ENCODE measurements at places on chromosomes 12 and 14.

DNA sequence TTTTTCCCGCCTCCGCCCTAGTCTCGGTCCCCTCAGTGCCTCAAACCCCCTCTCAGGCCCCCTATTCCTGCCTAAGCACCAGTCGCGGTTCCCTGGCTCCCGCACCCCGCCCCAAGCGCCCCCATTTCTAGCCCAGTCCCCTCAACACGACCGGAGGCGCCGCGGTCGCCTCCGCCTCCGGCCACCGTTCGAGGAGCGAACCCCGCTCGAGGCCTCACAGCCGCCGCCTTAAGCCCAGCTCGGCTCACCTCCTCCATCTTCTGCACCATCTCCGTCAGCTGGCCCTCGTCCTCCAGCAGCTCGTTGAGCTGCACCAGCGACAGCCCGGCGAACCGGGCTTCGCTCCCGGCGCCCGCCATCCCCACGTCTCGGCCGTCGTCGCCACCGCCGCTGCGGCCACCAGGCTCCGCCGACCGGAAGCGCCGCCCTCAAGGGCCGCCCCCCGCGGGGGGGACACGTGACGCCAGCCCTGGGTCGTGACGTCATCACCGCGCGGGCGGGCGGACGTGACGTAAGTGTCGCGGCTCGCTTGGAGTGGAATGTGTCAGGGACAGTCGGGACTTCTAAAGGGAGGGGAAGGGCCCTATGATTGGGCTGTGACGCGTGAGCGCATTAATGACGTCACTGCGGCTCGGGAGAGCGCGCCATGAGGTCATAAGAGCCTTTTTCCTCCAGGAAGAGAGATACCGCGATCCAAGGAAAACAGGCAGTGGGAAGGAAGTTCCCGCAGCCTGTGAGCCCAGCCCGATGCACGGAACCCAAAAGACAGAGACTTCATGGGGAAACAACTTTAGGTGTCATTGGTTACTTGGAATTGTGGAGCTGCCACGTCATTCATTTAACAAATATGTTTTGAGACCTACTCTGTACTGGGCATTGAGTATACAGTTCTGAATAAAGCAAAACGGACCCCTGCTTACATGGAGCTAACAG is at the start of gene VPS37B:
Gene VPS37B (minus strand): TSS at position 421 of the 933 bp plus-strand sequence. CDS start 62 bp downstream, at position 359.
- peak; percentile 93 for DNase-seq

DNA sequence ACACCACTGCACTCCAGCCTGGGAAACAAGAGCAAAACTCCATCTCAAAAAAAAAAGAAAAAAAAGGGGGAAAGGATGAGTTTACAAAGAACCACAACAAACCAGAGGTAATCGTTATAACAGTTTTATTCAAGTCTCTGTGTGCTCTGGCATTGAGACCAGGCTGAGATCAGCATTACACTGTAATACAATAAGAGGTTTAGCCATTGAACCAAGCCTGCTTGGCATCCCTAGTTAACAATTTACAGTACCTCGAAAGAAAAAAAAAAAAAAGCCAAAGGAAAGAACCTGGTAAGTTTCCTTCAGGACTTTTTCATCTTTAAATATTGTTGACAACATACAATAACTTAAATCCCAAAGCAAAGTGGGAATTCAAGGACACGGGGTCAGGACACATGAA is 80.7 kb downstream of the TTC9 start:
- DNase-seq = no peak

DNA sequence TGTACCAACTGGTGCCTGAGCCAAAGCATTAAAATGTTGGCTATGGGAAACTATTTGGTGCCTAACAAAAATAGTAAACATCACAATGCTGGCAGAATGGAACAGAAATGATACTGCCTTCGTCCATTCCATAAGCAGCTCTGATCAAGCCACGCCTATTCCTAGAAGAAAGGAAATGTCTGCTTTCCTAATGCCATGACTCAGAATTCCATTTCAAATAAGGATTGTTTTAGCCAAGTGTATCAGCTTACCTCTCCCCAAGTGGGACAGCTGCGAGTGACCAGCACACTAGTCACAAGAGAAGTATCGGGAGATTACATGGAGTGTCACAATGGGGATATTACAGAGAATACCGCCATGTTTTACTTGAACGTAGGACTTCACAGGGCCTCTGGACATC is 38.7 kb downstream of the GLT8D2 start:
- DNase-seq = no peak

DNA sequence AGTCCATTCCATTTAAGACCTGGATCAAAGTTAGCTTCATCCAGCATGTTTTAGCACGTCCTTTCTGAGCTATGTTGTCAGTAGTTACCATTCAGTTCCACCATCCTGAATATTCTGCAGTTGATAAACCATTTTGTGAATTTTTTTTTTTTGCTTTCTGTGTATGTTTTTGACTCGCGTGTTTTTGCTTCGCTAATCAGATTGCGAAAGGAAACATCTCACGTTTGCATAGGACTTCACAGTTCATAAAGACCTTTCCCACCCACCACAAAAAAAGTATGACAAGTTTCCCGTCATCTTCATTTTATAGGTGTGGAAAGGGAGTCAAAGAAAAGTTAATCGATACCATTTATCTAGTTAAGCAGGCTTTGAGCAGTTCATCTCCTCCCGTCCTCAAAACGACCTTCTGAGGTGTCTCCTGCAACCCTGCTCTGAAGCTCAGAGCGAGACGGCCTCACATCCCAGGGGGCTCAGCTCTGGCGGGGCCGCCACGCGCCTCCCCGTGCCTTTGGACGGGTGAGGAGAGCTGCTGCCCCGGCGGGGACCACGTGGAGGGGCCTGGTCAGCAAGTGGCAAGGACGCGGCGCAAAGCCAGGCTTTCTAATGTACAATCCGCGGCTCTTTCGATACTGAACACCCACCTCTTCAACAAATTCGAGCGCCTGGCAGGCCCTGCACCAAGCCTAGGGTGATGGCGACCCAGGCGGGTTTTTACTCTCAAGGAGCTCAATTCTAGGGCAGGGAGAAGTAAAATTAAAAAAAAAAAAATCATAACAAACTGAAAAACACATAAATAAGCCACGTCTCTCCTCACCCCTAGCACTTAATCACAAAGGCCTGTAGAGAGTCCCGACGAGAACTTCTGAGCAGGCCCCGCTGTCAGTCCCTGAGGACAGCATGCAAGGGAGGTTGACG is 988 bp upstream of the TMEM263 start:
- no peak for DNase-seq

DNA sequence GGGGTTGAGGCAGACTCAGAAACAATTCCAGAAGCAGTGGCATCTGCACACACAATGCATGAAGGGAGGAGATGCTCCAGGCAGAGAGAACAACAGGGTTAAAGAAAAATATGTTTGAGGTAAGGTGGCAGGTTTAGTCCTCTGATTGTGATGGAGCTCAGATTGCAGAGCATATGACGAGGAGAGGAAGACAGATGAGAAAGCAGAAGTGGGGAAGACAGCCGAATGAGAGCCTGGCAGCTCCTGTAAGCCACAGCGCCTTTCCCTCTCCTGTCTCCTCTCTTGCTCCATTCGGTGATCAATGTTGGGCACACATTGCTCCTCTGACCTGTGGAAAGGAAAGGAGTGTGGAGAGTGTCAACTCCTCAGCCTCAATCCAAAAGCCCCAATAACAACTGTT is 372.2 kb downstream of the GXYLT1 start:
- no peak for DNase-seq

GRCh38 chr12:61355105-61355504 is 905.1 kb upstream of the USP15 start:
- no peak for DNase-seq

GRCh38 chr12:39227218-39227617 is 215.7 kb downstream of the KIF21A start:
- no peak for DNase-seq

DNA sequence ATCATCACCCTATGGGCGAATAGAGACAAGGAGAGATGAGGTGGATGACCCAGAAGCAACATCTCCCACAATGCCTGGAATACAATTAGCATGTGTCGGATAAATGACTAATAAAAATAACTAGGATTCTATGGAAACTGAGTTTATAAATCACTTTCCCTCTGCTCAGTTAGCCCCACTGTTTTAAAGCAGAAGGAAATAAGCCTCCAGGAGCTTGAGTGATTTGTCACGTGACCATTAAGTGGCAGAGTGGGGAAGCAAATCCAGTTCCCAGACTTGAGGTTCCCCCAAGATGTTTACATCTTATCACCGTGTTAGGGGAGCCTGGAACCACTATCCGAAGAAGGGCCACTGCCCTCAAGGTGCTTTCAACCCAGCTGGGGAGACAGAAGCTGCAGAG is 136.5 kb upstream of the CCND2 start:
- no peak for DNase-seq

- no peak for DNase-seq
Observed at GRCh38 chr12:131171029-131171428, 217.3 kb downstream of the ADGRD1 start.

DNA sequence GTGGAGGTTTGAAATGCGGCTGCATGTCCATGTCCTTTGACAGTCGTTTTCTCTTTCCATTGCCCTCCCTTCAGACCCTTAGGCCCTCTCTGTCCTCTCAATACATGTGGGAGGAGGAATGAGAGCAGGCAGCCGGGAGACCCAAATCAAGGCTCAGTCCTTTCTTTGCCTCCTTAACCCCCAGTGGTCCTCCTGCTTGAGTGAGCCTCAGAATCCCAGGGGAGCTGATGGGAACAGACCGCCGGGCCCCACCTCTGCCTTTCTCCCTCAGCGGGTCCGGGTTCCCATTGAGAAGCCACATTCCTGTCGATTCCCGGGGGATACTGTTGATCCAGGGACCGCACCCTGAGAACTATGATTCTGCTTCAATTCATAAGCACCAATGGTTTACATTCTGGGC is 77.9 kb upstream of the RFLNA start:
- DNase-seq = no peak

- DNase-seq = no peak
Observed at GRCh38 chr14:70988452-70988851, 81.2 kb downstream of the PCNX1 start.

DNA sequence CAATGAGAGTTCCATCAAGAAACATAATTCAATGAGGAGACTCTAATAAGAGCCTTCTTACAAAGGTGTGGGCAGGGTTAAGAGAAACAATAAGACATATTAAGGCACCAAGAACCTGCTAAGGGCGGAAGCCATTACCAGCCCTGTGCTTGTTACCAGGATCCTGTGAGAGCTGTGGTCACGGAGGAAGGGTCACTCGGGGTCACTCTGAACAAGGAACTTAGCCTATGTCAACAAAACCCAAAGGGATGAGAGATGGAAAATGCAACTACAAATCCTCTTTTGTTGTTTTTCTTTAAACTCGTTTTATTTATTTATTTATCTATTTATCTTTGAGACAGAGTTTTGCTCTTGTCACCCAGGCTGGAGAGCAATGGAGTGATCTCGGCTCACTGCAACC is 460.4 kb upstream of the CCDC196 start:
- DNase-seq = no peak

- no peak for DNase-seq
Observed at GRCh38 chr14:90675399-90675798, 140.8 kb downstream of the TTC7B start.

- DNase-seq = no peak
Observed at GRCh38 chr12:15928870-15929571, 17.9 kb downstream of the DERA start.

DNA sequence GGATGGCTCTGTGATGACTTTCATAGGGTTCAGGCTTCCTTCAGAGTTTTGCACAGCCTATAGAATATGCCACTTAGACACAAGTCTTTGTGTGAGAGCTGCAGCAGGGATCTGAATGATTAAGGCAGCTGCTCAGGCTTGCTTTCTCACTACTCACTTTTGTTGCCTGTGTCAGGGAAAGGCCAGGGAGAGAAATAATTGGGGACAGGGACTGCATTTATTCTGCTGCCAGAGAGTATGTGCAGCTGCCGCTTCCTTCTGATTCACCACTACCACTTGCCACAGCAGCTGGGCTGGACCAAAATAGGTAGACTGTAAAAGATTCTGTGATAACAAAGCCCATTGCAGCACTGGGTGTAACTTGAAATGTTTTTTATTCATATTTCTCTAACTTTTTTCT is 49.7 kb downstream of the TRMT5 start:
- no peak for DNase-seq

GRCh38 chr12:123028475-123028874 is 48.0 kb downstream of the ARL6IP4 start:
- DNase-seq = no peak

GRCh38 chr14:76081642-76082041 is 70.1 kb upstream of the GPATCH2L start:
- no peak for DNase-seq

DNA sequence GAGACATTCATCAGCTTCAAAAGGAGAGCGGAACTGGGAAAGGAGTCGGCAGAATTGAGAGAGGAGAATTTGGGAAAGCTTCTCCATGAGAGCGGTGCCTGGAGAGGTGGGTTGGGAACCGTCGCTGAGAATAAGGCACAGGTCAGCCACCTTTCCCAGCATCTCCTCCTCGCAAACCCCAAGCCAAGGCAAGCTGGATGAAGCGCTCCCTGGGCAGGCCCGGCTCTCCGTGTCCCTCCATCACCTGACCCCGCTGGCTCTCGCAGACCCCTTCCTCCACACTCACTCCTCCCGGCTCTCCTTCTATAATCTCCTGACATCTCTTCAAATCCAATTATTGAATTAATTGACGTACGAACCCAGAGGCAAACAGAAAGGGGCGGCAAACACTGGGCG is 18.9 kb upstream of the ATP5MC2 start:
- DNase-seq = no peak

DNA sequence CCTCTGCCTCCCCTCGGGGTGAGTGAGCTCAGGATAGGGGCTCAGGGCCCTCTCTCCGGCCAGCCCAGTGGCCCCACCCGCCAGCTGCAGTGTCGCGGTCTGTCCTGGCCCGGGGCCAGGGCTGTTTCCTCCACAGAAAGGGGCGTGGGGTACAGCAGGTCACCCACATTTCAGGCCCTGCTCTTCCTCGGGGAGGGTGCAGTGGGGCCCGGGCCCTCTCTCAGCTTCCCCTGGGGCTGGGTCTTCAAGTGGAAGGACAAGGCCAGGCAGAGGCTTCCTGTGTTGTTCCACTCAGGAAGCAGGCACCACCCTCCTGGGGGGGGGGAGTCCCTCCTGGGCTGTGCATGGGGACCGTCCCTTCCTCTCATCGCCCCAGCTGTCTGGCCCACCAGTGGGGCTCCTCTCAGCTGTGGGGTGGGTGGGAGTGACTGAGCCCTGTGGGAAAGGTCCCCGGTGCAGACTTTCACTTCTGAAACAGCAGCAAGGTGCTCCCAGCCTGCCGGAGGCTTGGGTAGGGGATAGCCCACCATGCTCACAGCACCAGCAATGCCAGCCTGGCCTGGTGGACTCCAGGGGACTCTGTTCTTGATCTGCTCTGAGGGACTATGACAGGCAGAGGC is 3.7 kb downstream of the GPR132 start:
- DNase-seq = peak; percentile 87

Measured in natural killer cell treated with Interleukin-12 subunit alpha and Interleukin-12 subunit beta and Interleukin-15 and Interleukin-18, amount 100 ng/mL, for 72 hours (primary cell).